Spinal cord (tissue), 10 donors: ENCODE measurements at places on chromosomes 3 and 15. TPM values are rescaled to one million over a fixed set of nuclear protein-coding genes. Genes with fewer than 3 reads are reported as not detected.

- no peak overlapping the region for H3K4me3 ChIP-seq
- DNase-seq = no peak
- H3K36me3 ChIP-seq = no peaks in the 10 kb centered on the region
- H3K27me3 ChIP-seq = no peaks in the 10 kb centered on the region
- no peaks in the 10 kb centered on the region for H3K4me1 ChIP-seq
- H3K27ac ChIP-seq = no peak overlapping the region
Measured at GRCh38 chr3:107683447-107683846, 160.7 kb downstream of the BBX start.

The OSTN gene
- 0.59 TPM for total RNA-seq

The SMAD6 gene
- 8.6 TPM for total RNA-seq

The SLC27A2 gene
- total RNA-seq = 2.7 TPM

The ONECUT1 gene
- 1.4 TPM for total RNA-seq
